Muscle of leg (tissue), 16 donors: ENCODE measurements at places on chromosomes 1 and 21. TPM values are rescaled to one million over a fixed set of nuclear protein-coding genes. Genes with fewer than 3 reads are reported as not detected.

The C1orf116 gene
- total RNA-seq: under 0.01 TPM

- H3K36me3 ChIP-seq: peaks cover 81% of the 10 kb centered on the region
- H3K27me3 ChIP-seq: no peaks in the 10 kb centered on the region
- H3K27ac ChIP-seq: no peak overlapping the region
- H3K4me1 ChIP-seq: peaks cover 43% of the 10 kb centered on the region
- no peak for DNase-seq
- H3K4me3 ChIP-seq: no peak overlapping the region
Observed at GRCh38 chr1:15945011-15945831, 30.7 kb downstream of the ZBTB17 start.

The MRPS21 gene
- total RNA-seq: 82.0 TPM

DNA sequence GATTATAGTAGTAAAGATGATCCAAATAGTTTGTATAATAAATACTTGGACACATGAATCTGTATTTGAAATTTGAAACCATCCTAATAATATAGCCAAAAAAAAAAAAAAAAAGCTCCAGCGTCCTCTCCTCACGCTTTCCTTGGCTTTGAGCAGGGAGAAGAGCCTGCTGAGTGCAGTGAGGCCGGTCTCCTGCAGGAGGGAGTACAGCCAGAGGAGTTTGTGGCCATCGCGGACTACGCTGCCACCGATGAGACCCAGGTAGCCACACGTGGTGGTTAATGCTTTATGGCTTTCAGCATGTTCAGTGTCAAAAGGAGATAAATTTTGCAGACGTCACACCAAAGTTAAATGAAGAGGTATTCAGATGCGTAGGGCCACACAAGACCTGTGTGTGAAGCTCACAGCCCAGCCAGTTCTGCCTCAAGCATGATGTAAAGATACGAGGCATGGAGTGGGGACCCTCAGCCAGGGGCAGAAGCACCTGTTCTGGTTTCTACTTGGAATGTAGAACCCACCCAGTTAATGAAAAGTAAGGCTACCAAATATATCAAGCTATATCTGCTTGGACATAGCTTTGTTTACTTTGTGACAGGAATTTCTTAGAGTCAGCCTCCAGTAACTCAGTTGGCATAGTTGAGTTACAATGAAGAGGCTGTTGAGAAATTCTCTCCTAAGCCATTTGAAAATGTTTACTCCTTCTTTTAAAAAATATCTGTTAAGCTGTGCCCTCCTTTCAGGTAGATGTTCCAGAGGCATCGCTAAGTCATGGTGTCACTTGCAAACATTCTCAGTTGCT is 8.1 kb downstream of the PRMT2 start:
- H3K4me1 ChIP-seq: no peaks in the 10 kb centered on the region
- no peaks in the 10 kb centered on the region for H3K27me3 ChIP-seq
- H3K36me3 ChIP-seq: peaks cover 62% of the 10 kb centered on the region
- no peak for DNase-seq
- no peak overlapping the region for H3K27ac ChIP-seq

GRCh38 chr1:13896932-13897331 is 196.9 kb downstream of the PRDM2 start:
- H3K27me3 ChIP-seq: peaks cover 35% of the 10 kb centered on the region
- no peaks in the 10 kb centered on the region for H3K36me3 ChIP-seq
- DNase-seq: no peak
- no peak overlapping the region for H3K27ac ChIP-seq

DNA sequence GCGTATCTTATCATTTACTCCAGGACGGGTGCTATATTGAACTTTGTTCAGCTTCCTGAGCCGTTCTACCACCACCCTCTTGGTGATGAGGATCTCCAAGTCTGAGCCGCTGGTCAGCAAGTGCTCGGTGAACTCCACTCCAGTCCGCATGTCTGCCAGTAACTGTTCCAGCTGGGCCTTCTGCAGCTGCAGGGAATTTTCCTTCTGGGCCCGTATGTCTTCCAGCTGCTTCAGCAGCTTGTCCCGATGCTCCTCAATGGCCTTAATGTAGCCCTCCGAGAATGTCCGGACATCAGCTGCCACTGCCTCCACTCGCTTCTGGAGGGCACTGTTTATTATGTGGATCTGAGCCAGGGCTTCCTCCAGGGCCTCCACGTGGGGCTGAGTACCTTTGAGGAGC is 3.4 kb downstream of the TRIM45 start:
- H3K4me1 ChIP-seq: peaks cover 42% of the 10 kb centered on the region
- peaks cover 41% of the 10 kb centered on the region for H3K36me3 ChIP-seq
- H3K27ac ChIP-seq: peak overlapping the region; percentile 53
- H3K4me3 ChIP-seq: no peak overlapping the region
- no peaks in the 10 kb centered on the region for H3K27me3 ChIP-seq

DNA sequence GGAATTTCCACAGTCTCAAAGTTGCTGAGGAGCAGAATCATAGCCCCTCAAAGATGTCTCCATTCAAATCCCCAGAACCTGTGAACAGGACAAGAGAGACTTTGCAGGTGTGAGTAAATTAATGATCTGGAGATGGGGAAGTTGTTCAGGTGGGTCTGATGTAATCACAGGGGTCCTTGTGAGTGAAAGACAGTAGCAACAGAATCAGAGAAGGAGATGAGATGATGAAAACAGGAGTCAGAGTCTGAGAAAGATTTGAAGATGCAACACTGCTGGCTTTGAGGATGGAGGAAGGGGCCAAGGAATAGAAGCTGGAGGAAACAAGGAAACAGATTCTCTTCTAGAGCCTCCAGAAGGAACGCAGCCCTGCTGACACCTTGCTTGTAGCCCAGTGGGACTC is 81.5 kb downstream of the SELENOF start:
- H3K27ac ChIP-seq: no peak overlapping the region
- no peaks in the 10 kb centered on the region for H3K27me3 ChIP-seq
- no peak overlapping the region for H3K4me3 ChIP-seq
- H3K4me1 ChIP-seq: no peaks in the 10 kb centered on the region

The RER1 gene
- 57.5 TPM for total RNA-seq

The NR1I3 gene
- total RNA-seq: not detected

DNA sequence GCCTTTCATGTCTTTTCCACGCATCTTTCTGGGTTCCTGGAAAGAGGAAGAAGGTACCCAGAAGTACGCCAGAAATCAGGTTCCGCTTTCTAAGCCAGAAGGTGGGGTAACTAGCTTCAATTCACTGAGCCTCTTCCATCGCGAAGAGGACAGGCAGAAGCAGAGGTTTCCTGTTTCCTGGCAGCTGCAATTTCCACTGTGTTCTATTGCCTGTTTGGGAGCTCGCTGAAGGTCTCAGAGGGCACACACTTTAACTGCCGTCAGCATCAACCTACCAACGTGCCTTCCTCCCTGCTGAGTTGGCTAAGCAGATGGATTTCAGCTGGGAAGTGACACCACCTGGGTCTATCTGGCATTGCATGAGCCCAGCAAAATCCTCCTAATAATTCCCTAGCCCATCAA is 10.0 kb downstream of the NCF2 start:
- H3K27me3 ChIP-seq: no peaks in the 10 kb centered on the region
- H3K27ac ChIP-seq: no peak overlapping the region
- no peaks in the 10 kb centered on the region for H3K36me3 ChIP-seq
- H3K4me3 ChIP-seq: no peak overlapping the region

DNA sequence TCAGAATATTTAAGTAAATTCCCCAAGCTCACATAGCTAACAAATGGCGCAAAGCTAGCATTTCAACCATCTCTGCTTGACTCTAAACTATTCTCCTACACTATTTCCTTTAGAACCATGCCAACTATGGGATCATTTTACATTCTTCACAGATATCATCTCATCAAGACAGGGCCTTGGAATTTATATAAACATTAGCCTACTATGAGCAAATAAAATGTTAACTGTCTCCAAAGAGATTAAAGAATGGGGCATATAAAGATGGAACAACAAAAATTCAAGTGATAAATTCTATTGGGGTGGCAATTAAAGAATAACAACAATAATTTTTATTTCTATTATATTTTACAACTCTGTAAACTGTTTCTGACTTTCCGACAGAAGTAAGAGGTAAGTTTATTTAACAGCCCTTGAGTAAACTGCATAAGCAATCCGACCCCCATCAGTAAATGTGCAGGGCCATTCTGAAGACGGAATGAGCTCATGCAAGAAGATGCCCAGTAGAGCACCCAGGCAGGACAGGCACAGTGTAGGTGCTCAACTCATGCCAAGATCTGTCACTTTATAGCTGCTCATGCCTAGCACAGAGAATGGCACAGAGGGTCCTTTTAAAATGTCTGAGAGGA is 261.9 kb downstream of the VAV3 start:
- H3K4me1 ChIP-seq: no peaks in the 10 kb centered on the region
- H3K27ac ChIP-seq: no peak overlapping the region
- no peaks in the 10 kb centered on the region for H3K36me3 ChIP-seq
- no peak overlapping the region for H3K4me3 ChIP-seq
- DNase-seq: no peak
- no peaks in the 10 kb centered on the region for H3K27me3 ChIP-seq

- H3K27ac ChIP-seq: no peak overlapping the region
- no peak overlapping the region for H3K4me3 ChIP-seq
Observed at GRCh38 chr1:58848818-58849411, 65.1 kb upstream of the JUN start.

DNA sequence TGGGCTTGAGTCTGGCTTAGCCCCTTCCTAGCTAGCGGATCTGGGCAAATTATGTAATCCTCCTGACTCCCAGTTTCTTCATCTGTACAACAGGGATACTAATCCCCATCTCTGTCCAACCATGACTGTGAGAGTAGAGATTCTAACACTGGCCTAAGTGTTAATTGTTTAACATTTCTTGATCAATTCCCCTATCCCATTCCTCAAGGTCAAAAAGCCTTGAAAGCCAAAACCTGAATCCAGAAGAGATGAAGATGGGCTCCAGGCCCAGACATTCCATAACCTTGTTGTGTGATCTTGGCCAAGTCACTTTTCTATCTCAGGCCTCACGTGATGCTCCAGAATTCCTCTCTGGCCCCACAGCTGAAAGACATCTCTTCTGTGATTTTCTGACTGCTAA is 18.8 kb upstream of the PHLDA3 start:
- H3K27ac ChIP-seq: no peak overlapping the region
- H3K4me3 ChIP-seq: no peak overlapping the region
- no peak for DNase-seq

DNA sequence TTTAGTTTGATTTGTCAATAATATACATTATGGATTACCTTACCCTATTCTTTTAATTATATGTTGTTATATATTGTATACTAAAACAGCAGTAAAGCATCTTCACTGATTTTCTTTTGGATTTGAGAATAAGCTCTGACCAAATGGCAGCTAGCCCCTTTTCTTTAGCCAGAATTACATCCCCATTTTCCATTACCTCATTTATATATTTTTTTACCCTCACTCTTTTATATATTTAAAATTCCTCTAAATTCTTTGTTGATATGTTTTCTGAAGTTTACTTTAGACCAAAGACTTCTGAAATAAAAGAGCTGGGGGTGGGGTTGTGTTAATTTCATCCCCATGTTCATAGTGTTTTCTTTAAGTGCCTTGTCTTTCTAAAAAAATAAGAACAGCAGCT is 24.6 kb downstream of the ANGPTL1 start:
- H3K27me3 ChIP-seq: no peaks in the 10 kb centered on the region
- H3K27ac ChIP-seq: peak overlapping the region; percentile 69
- H3K4me3 ChIP-seq: no peak overlapping the region
- H3K4me1 ChIP-seq: peaks cover 2% of the 10 kb centered on the region
- DNase-seq: peak; percentile 78

DNA sequence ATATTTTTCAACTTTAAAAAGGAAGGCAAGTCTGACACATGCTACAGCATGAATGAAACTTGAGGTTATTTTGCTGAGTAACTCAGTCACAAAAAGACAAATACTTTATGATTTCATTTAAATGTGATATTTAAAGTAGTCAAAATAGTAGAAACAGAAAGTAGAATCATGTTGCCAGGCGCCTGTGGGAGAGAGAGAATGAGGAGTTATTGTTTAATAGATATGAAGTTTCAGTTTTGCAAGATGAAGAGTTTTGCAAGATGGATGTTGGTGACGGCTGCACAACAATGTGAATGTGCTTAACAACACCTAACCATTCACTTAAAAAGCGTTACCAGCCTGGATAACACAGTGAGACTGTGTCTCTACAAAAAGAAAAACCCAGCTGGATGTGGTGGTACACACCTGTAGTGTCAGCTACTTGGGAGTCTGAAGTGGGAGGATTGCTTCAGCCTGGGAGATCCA is 20.7 kb upstream of the ATP1A1 start:
- no peaks in the 10 kb centered on the region for H3K36me3 ChIP-seq
- H3K27me3 ChIP-seq: no peaks in the 10 kb centered on the region
- H3K27ac ChIP-seq: no peak overlapping the region
- no peak for DNase-seq
- no peaks in the 10 kb centered on the region for H3K4me1 ChIP-seq
- no peak overlapping the region for H3K4me3 ChIP-seq

GRCh38 chr1:159922511-159923202 is 2.6 kb downstream of the TAGLN2 start:
- H3K27ac ChIP-seq: peak overlapping the region; percentile 95
- peaks cover 39% of the 10 kb centered on the region for H3K36me3 ChIP-seq
- H3K4me3 ChIP-seq: peak overlapping the region; percentile 97
- DNase-seq: peak; percentile 90
- H3K4me1 ChIP-seq: peaks cover 70% of the 10 kb centered on the region
- H3K27me3 ChIP-seq: no peaks in the 10 kb centered on the region

The PRDX1 gene
- total RNA-seq: 223 TPM

GRCh38 chr21:44810779-44811178 is 7.1 kb downstream of the SUMO3 start:
- H3K4me3 ChIP-seq: no peak overlapping the region
- no peak for DNase-seq

The PDZK1IP1 gene
- 0.09 TPM for total RNA-seq

DNA sequence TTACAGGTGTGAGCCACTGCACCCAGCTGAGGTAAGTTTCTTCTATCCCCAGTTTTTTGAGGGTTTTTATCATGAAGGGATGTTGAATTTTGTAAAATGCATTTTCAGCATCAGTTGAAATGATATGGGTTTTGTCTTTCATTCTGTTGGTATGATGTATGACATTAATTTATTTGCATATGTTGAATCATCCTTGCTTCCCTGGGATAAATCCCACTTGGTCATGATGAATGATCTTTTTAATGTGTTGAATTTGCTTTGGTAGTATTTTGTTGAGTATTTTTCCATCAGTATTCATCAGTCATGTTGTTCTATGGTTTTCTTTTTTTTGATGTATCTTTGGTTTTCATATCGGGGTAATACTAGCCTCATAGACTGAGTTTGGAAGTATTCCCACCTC is 141.0 kb downstream of the RPS6KC1 start:
- H3K4me3 ChIP-seq: no peak overlapping the region
- DNase-seq: no peak
- no peaks in the 10 kb centered on the region for H3K27me3 ChIP-seq
- H3K27ac ChIP-seq: no peak overlapping the region
- peaks cover 2% of the 10 kb centered on the region for H3K36me3 ChIP-seq
- no peaks in the 10 kb centered on the region for H3K4me1 ChIP-seq

GRCh38 chr1:201916649-201917249 is 28.1 kb downstream of the SHISA4 start:
- no peaks in the 10 kb centered on the region for H3K27me3 ChIP-seq
- H3K4me1 ChIP-seq: peaks cover 14% of the 10 kb centered on the region
- H3K36me3 ChIP-seq: no peaks in the 10 kb centered on the region
- no peak overlapping the region for H3K27ac ChIP-seq
- DNase-seq: peak; percentile 46
- no peak overlapping the region for H3K4me3 ChIP-seq

The SLC22A15 gene
- 0.53 TPM for total RNA-seq

The AADACL3 gene
- not detected for total RNA-seq

The IL10 gene
- total RNA-seq: 1.1 TPM

GRCh38 chr1:117116090-117116783 is 5.3 kb downstream of the TRIM45 start:
- no peak overlapping the region for H3K4me3 ChIP-seq
- peaks cover 33% of the 10 kb centered on the region for H3K4me1 ChIP-seq
- no peak for DNase-seq

The SELP gene
- 1.2 TPM for total RNA-seq

- H3K27ac ChIP-seq: no peak overlapping the region
- no peak overlapping the region for H3K4me3 ChIP-seq
- no peak for DNase-seq
Observed at GRCh38 chr1:91507328-91507727, 6.7 kb downstream of the CDC7 start.
